ENCODE measurements at places on chromosomes 2 and 18. TPM values are rescaled to one million over a fixed set of nuclear protein-coding genes. Genes with fewer than 3 reads are reported as not detected.
A peak's percentile ranks its signal among the peaks of the same experiment; 100 is the strongest.

DNA sequence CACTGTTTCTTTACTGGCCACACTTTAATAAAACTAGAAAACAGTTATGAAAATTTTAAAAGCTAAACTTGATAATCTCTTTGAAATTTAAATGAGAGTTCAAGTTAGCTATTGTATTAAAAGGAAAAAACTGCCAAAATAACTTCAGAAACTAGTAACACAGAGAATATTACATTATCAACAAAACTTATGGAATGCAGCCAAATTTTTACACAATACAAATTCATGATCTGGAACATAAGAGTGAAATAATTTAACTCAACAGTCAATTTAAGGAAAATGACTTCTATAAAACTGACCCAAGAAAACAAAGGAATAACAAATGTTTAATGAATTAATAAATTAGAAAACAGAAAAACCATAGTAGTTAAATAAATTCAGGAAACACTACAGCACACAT, 65.0 kb downstream of the TCF4 start:
- DNase-seq: no peak

GRCh38 chr2:231687133-231687852, 21.0 kb upstream of the PTMA start:
- DNase-seq: no peak

- DNase-seq: peak; percentile 77
These were observed 119.1 kb upstream of the PELI1 start for GRCh38 chr2:64263315-64263714.

The FAM110C gene
- 10.8 TPM for total RNA-seq

GRCh38 chr2:101817481-101817880, 120.0 kb downstream of the MAP4K4 start:
- no peak for DNase-seq

The ALPP gene
- total RNA-seq: not detected

The KIF1A gene
- total RNA-seq: 5.2 TPM

The LYPD6B gene
- 15.2 TPM for total RNA-seq

The CROCC2 gene
- not detected for total RNA-seq

The GRHL1 gene
- 15.9 TPM for total RNA-seq

All from urinary bladder (tissue), 4 donors.